ENCODE measurements at places on chromosomes 13 and 19. TPM values are rescaled to one million over a fixed set of nuclear protein-coding genes. Genes with fewer than 3 reads are reported as not detected.

Gene SCN1B
- total RNA-seq, result 0.97 TPM

Gene FAM98C
- 63.0 TPM for total RNA-seq

Gene SUGP2
- 128 TPM for total RNA-seq

Gene PRODH2
- 0.13 TPM for total RNA-seq

Gene SRRM5
- 1.4 TPM for total RNA-seq

Gene ZNF430
- 27.8 TPM for total RNA-seq

Data from activated T-helper 17 cell treated with anti-CD3 and anti-CD28 coated beads, Interleukin-2, amount 50 U/mL, for 72 hours (primary cell).